ENCODE measurements at places on chromosomes 7 and 10.

DNA sequence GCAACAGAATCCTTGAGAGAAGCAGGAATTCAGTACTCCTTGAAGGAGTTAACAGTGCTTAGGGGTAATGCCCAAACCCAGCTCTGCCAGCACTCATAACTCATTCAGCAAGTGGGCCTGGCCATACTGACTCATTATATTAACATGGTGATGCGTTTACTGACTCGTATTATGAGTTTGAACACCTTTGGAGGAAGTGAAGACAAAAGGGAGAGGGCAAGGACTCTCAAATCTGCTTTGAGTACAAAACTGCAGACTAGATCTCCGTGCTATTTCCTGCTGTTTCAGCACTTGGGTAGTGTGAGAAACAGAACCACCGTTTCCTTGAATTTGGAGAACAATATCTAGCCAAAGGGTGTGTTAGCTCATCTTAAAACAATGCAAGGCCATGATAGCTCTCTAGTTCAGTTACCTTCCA lies 30.8 kb downstream of the SLC16A9 start:
- no peak for DNase-seq

GRCh38 chr7:29005829-29006228 lies 47.7 kb upstream of the TRIL start:
- no peak for DNase-seq

DNA sequence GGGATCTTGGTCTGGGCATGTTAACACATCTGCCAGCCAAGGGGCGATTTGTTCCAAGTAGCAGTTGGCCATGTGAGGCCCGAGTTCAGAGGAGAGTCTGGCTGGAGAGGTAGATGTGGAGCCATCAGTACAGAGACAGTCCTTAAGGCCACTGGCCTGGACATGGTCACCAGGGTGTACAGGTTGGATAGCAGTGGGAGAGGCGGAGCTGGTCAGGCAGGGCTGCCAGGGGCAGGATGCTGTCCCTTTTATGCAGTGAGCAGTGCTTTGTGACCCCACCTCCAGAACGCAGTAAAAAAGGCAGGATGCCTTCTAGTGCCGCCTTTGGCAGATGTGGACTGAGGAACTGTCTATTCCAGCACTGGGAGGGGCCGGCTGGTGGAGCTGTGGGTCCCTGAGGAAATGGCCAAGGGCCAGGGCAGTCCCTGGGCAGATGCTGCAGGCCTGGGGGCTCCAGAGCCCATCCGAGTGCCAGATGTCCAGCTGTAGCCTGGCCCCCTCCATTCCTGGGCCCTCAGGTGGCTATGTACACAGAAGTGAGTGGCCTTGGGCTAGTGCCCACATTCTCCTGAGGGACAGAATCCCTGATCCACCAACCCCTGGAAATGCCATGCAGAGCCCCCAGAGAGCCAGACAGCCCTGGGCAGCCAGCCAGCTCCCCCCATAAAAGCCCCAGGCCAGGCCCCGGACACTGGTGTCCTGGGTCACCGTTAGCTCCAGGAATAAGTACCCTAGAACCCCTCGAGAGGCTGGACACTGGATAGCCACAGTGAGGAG lies 17.2 kb upstream of the MYL7 start:
- DNase-seq = no peak

- no peak for DNase-seq
These were observed 70.1 kb downstream of the UBE3C start for GRCh38 chr7:157208571-157209413.

- no peak for DNase-seq
These were observed 1.8 kb downstream of the ADRA2A start for GRCh38 chr10:111078505-111079185.

GRCh38 chr10:604716-605631 lies 84.5 kb downstream of the DIP2C start:
- no peak for DNase-seq

- DNase-seq = no peak
These were observed 34.3 kb upstream of the DLG5 start for GRCh38 chr10:77960829-77961329.

DNA sequence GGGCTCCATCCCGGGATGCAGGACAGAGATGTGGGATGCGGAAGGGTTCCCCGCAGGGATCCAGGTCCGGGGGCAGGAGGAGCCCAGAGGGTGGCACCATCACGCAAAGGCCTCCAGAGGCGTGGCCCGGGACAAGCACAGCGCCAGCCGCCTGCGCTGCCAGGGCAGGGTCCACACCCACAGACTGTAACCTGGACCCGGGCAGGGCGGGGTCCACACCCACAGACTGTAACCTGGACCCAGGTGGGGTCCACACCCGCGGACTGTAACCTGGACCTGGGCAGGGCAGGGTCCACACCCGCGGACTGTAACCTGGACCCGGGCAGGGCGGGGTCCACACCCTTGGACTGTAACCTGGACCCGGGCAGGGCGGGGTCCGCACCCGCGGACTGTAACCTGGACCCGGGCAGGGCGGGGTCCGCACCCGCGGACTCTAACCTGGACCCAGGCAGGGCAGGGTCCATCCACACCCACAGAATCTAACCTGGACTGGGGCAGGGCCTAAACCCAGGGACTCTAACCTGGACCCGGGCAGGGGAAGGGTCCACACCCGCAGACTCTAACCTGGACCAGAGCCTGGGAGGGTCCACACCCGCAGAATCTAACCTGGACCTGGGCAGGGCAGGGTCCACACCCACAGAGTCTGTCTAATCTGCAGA lies 37.5 kb upstream of the SUN1 start:
- DNase-seq = no peak

DNA sequence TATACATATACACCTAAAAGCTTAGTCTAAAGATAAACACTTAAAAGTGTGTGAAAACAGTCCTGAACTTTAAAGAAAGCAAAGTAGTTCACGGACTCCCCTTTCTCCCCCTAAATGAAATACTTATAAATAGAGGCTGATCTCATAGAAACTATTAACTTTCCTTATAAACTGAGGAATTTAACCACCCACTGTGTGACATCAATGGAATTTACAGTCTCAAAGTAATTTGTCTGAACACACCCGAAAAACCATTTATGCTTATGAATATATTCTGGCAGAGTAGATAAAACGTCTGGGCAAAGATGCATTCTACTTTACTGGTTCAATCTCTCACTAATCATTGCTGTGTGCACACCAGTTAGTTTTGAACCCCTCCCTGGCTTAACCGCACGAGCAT lies 181.8 kb upstream of the DGKB start:
- DNase-seq = no peak

GRCh38 chr7:106866298-106867281 lies 1.5 kb downstream of the PIK3CG start:
- no peak for DNase-seq

DNA sequence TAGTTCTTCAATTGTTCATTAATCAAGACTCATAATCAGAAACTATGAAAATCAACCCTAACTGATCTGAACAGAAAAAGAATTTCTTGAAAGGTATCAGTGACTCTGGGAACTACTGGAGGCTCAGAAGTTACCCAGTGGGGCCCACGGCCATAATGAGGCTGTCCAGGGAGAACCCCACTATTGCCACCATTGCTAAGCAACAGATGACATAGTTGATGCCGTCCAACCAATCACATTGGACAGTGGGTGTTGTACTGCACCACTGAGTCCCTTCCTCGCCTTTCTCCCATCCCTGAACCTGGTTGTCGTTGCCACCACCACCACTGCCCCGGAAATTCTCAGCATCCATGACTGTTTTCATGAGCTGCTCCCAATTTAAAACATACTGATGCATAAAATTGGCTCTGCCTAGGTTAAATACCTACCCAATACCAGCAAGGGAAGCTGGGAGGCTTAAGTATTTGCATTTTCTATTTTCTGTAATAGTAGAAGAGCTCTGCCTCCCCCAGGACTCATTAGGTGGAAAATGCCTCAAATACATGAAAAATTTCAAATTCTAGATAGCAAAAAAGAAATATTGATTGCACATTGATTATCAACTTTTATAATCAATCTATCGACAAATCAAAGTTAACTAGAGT lies 26.7 kb upstream of the USP6NL start:
- DNase-seq = no peak

DNA sequence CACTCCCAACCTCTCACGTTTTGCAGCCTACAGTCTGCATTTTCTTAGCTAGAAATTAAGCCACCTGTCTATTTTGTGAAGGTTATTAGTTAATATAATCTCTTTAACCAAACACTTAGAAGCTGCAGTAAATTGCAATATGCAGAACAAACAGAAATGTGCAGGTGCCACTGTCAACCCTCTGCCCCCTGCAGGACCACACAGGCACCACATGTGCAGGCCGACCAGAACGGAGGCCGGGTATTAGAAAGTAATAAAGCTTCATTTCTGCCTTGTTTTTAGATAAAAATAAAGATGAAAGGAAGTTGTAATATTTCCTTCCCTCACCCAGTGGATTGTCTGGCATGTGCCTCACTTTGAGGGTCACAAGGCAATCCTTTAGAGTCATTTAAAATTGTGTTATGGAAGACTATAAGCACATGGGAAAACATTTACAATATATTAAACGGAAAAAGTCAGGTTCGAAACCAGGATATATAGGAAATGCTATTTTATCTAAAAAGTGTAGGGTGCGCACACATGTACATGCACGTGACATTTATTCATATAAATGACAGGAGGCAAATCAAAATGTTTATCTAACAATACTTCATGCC lies 158.2 kb downstream of the ARHGAP12 start:
- no peak for DNase-seq

DNA sequence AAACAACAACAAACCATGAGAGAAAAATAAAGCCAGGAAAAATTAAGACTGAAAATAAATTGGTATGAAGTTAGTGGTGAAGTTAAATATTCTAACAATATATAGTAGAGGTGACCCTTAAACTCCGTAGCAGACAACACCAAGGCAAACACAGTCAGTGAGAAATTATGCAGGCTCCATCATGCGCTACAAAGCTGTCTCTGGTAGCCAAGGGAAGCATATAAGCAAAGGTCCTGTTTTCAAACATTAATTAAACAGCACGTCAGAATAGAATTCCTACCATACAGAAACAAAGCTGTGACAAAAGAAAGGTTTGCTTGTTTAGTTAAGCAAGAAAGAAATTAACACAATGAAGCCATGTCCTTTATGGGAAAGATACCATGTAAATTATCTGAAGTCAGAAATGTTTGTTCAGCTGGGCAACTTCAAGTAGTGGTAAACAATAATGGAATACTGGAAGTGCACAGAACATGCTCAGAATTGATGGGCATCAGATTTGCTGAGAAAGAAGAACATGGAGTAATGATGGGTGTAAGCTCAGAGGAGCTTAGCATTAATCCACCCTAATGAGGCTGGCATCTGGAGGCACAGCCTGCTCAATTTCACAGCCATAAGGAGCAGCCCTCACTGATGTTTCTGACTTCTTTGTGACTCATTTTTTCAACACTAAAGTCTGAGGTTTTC lies 75.7 kb downstream of the IGF2BP3 start:
- DNase-seq = no peak

DNA sequence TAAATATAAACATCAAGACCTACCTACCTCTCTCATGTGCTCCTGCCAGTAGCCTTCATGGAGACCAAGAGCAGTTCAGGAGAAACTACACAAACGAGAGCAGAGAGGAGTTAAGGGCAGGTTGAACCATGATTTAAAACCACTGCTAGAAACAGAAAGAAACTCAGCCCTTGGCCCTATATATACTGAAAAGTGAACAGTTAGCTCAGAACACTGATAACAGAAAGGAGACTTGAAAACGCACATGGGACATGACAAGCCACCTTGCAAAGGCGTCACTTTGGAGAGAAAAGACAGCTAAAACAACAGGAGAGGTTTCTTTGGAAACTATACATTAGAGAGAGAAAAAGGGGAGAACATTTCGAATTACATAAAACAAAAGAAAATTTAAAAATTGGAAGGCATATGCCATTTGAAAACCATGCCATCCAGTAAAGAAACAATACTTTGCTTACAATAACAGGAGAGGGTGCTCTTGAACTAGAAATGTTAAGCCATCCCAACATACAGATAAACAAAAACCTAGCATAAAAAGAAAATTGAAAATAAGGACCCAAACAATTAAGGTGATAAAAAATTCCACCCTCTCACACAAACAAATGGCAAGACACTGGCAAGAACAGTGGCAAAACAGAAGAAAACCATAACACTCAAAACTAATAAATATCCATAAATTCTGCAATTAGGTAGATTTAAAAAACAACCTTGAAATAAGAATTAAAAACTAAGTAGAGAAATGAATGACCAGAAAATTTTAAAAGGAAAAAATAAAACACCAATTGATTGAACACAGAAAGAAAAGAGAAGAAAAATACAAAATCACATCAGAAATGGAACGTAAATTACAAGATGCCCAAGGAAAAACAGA lies 232.7 kb downstream of the IMMP2L start:
- no peak for DNase-seq

GRCh38 chr7:19574131-19574530 lies 134.7 kb downstream of the POLR1F start:
- DNase-seq = no peak

DNA sequence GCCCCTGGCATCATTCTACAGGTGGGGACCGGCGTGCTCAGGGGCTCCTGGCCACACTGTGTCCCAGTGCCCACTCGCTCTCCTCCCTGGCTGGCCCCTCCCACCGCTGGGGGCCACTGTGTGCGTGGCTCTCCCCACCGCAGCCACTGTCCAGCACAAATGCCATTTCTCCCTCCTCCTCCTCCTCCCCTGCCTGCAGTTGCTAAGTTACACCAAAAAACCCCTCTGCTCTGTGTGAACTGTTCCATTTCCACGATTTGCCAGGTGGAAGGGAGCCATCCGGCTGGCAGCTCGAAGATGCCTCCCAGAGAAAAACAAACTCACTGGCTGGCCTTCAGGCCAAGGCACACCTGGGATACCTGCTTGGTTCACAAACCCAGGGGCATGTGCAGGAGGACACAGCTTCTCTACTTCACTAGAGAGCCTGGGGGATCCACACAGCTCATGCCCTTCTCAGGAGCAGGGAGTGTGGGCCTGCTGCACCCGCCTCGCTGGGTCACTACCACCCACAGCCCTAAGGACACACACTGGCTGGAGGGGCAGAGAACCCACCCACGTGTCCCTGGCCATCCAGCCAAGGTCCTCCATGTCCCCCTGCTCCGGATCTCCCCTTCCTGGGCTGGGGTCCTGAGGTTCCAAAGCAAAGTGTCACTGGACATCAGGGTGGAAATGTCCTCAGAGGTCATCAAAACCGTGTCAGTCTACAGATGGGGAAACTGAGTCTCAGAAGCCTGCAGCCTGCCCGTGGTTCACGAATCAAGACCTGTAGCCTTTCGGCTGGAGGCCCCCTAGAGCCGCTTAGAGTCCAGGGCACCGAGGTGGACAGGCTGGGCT lies 1.7 kb downstream of the RASGEF1A start:
- no peak for DNase-seq

- DNase-seq = no peak
These were observed 1.2 kb downstream of the FOXK1 start for GRCh38 chr7:4683043-4683883.

GRCh38 chr7:92133737-92134270 lies 473 bp downstream of the CYP51A1 start:
- no peak for DNase-seq
